Midbrain (tissue), 1 donor: ENCODE measurements at places on chromosomes 5 and 9.
A peak's percentile ranks its signal among the peaks of the same experiment; 100 is the strongest.

GRCh38 chr5:168209997-168210396, 81.4 kb upstream of the WWC1 start:
- no peak for DNase-seq

- DNase-seq: no peak
These were observed 472.8 kb downstream of the CCDC171 start for GRCh38 chr9:16025627-16026026.

DNA sequence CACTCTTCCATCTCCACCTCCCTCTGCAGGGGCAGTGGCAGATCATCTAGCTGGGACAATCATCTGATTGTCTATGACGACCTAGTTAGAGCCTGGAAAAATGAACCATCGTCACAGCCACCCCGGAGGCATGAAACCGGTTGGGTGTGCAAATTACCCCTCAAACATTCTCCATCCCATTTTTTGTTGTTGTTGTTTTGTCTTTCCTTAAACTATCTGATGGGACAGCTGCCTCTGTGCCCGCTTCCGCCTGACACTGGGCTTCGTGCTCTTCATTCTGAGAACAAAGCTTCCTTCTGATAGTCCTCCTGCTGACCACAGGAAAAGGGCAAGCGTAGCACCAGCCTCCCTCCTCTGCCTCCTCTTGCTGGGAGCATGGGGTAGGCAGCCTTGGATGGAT, 7.0 kb upstream of the NDST1 start:
- DNase-seq: peak; percentile 73

GRCh38 chr5:10562201-10563109, 1.4 kb upstream of the ANKRD33B start:
- no peak for DNase-seq

DNA sequence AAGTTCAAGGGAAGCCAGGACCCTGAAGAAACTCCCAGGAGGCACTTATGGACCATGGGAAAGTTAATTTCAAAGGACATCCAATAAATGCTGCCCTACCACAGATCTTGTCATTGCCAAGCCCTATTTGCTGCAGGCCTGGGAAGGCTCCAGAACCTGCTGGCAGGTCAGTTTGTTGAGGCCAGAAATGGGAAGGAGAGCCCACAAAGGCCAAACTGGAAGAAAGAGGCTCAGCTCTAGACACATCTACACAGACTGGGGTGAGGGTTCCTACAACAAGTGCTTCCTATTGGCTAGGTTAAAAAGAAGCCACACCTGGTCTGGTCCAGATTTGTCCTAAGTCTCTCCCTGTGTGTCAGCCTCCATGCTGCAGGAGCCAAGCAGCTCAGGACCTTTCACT, 94.4 kb downstream of the SIL1 start:
- no peak for DNase-seq

GRCh38 chr9:114785866-114786650, 19.8 kb downstream of the TNFSF15 start:
- DNase-seq: no peak
